Activated CD8-positive, alpha-beta memory T cell treated with anti-CD3 and anti-CD28 coated beads, Interleukin-2, amount 10 ng/mL, durations not matched to agents 7 days and 5 days (primary cell): ENCODE measurements at places on chromosomes 7 and 10. TPM values are rescaled to one million over a fixed set of nuclear protein-coding genes. Genes with fewer than 3 reads are reported as not detected.

DNA sequence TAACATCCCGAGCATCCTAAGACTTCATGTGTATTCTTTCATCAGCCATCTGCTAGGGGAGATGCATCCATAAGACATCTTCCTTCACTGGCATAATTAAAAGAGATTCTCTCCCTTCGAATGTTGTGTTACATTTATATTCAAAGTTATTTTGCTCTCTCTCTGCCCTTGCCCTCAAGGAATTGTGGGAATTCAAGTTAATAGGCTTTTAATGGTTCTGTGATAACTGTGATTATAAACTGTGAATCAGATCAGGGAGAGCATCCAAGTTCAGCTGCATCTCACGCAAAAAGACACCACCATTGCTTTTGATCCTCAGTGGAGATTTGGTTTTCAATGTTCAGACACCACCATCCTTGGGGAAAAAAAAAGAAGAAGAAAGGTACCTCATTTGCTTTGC is 9.2 kb upstream of the TEX36 start:
- H3K4me1 ChIP-seq, result no peaks in the 10 kb centered on the region
- no peak overlapping the region for H3K27ac ChIP-seq
- no peaks in the 10 kb centered on the region for H3K36me3 ChIP-seq
- no peak for DNase-seq
- H3K4me3 ChIP-seq, result no peak overlapping the region
- H3K27me3 ChIP-seq, result peaks cover 3% of the 10 kb centered on the region

DNA sequence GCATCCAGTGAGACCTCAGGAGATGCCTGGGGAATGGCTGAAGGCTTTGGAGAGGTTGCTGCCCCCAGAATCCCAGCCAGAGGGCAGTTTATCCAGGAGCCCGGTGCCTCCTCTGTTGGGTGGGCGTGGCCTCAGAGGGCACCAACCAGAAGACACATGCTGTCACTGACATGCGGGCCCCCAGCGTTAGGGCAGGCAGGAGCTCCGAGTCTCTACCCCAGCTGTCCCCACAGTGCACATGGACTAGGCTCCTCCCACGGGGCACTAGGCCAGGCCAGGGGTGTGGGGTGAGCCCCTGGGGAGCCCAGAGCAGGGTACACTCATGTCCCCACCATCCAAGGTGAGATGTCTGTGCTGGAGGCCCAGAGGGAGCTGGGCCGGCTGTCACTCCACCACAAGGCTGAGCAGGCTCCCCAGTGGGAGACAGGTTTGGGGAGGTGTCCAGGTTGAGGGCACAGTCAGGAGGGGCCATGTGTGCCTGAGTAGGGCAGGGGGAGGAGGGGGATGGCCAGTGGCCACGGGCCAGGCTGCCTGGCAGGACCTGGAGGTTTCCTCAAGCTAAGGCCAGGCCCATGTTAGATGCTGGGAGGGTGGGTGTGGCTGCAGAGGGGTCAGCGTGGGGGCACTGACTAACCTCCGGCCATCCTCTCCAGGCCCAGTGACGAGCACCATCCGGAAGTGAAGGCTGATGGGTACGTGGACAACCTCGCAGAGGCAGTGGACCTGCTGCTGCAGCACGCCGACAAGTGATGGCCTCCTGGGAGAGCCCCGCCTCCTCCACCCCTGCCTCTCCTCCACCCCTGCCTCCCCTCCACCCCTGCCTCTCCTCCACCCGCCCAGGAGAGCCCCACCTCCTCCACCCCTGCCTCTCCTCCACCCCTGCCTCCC is 131.3 kb downstream of the FAM53B start:
- no peak overlapping the region for H3K4me3 ChIP-seq
- H3K27ac ChIP-seq, result no peak overlapping the region
- no peaks in the 10 kb centered on the region for H3K27me3 ChIP-seq

The MKI67 gene
- 333 TPM for total RNA-seq

GRCh38 chr7:73585196-73585595 is 6.8 kb upstream of the TBL2 start:
- no peaks in the 10 kb centered on the region for H3K36me3 ChIP-seq
- DNase-seq, result no peak
- H3K27ac ChIP-seq, result no peak overlapping the region
- H3K4me3 ChIP-seq, result no peak overlapping the region
- H3K4me1 ChIP-seq, result peaks cover 15% of the 10 kb centered on the region

- no peaks in the 10 kb centered on the region for H3K27me3 ChIP-seq
- H3K36me3 ChIP-seq, result no peaks in the 10 kb centered on the region
- no peak for DNase-seq
- H3K27ac ChIP-seq, result no peak overlapping the region
- H3K4me1 ChIP-seq, result no peaks in the 10 kb centered on the region
These were observed 289.7 kb upstream of the TMEM229A start for GRCh38 chr7:124322561-124322960.

GRCh38 chr7:69922026-69922803 is 323.9 kb downstream of the AUTS2 start:
- DNase-seq, result no peak
- peaks cover 3% of the 10 kb centered on the region for H3K27me3 ChIP-seq
- H3K27ac ChIP-seq, result no peak overlapping the region

DNA sequence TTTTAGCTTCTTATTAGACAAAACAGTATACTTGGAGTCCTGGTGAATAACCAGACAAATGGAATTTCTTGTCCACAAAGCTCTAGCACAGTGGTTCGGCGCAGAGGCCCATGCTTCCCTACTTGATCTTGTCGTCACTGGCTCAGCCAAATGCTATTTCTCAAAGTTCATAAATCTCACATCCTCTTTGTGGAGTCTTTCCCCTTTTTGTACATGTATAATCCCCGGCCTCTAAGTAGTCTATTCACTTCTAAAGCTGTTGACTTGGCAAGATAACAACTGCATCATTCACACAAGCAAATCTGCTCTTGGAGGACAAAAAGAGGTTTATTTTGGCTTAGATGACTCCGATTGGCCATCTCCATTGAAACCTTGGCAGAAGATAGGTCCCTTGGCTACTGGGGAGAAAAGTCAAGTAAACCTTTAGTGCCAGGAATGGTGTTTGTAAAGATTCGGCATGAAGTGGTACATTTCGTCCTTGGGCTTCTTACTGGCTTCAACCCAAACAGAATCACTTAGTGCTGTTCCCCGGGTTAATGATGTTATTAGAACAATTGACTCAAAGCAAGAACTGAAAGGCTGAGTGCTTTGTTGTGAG is 5.1 kb upstream of the AKR1E2 start:
- no peak for DNase-seq
- no peak overlapping the region for H3K4me3 ChIP-seq
- H3K4me1 ChIP-seq, result no peaks in the 10 kb centered on the region
- peaks cover 57% of the 10 kb centered on the region for H3K27me3 ChIP-seq
- H3K36me3 ChIP-seq, result no peaks in the 10 kb centered on the region

The TSPAN12 gene
- not detected for total RNA-seq

DNA sequence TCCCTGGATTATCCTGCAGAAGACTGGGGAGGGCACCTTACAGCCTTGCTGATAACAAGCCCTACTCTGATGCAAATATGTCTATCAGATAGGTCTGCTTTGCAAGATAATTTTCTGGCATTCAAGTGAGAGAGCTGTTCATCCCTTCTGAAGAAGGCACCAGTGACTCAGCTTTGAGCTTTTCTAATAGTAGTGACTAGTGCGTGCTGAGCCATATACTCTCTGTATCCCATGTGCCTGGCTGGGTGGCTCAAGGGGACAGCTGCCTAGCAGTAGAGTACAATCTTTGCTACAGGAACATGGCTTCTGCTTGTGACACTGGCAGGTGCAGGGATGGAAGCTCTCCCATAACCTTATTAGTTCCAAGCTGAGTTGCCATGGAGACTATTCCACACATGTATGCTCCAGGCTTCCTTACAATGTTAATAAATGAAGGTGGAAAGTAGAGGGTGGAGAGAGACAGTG is 35.0 kb upstream of the ABCB4 start:
- no peak for DNase-seq
- H3K27me3 ChIP-seq, result no peaks in the 10 kb centered on the region
- H3K4me3 ChIP-seq, result no peak overlapping the region
- peaks cover 14% of the 10 kb centered on the region for H3K4me1 ChIP-seq
- no peak overlapping the region for H3K27ac ChIP-seq

- no peaks in the 10 kb centered on the region for H3K36me3 ChIP-seq
- no peaks in the 10 kb centered on the region for H3K4me1 ChIP-seq
- H3K27me3 ChIP-seq, result no peaks in the 10 kb centered on the region
- no peak overlapping the region for H3K27ac ChIP-seq
- no peak for DNase-seq
- no peak overlapping the region for H3K4me3 ChIP-seq
These were observed 279.8 kb downstream of the KCNMA1 start for GRCh38 chr10:77357611-77358310.

- H3K27ac ChIP-seq, result no peak overlapping the region
- no peaks in the 10 kb centered on the region for H3K36me3 ChIP-seq
- no peak for DNase-seq
- H3K27me3 ChIP-seq, result no peaks in the 10 kb centered on the region
- H3K4me1 ChIP-seq, result no peaks in the 10 kb centered on the region
These were observed 243.4 kb upstream of the PPP2R2D start for GRCh38 chr10:131657318-131657984.

DNA sequence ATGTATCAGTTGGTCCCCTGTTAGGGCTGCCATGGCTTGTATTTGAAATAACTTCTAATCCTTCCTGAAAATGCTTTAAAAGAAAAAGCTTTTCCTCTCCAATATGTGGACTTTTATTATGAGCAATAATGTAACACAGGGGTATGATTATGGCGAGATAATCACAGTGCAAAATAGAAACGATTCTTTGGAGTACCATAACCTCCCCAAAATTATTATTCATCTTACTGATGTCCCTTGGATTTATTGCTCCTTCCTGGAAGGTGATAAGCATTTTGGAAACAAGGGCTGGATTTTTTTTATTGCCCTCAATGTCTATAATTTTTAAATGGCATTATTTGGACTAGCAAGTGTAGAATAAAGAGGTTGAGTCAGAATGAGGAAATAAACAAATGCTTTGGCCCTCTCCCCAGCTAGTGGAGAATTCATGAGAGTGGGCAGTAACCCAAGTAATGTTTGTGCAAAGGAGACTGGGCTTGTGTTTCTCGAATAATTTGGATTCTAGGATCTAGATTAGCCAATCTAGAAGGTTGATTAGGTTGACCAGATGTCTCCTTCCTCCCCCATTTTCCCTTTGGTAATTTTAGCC is 403.9 kb upstream of the CELF2 start:
- H3K4me3 ChIP-seq, result no peak overlapping the region
- no peak for DNase-seq
- no peak overlapping the region for H3K27ac ChIP-seq
- no peaks in the 10 kb centered on the region for H3K4me1 ChIP-seq

The NCF1 gene
- total RNA-seq, result 0.30 TPM

- no peak for DNase-seq
- H3K36me3 ChIP-seq, result no peaks in the 10 kb centered on the region
- H3K4me3 ChIP-seq, result no peak overlapping the region
These were observed 715.7 kb downstream of the GRID1 start for GRCh38 chr10:85650791-85651496.

- H3K4me1 ChIP-seq, result no peaks in the 10 kb centered on the region
- no peak for DNase-seq
- H3K27me3 ChIP-seq, result no peaks in the 10 kb centered on the region
- H3K27ac ChIP-seq, result no peak overlapping the region
These were observed 62.8 kb downstream of the PPP1R3A start for GRCh38 chr7:113856010-113856409.

- no peak overlapping the region for H3K4me3 ChIP-seq
- peaks cover 4% of the 10 kb centered on the region for H3K27me3 ChIP-seq
- H3K27ac ChIP-seq, result no peak overlapping the region
- no peaks in the 10 kb centered on the region for H3K36me3 ChIP-seq
- DNase-seq, result no peak
These were observed 83.9 kb downstream of the HECW1 start for GRCh38 chr7:43196379-43196778.

The NAT16 gene
- total RNA-seq, result not detected

DNA sequence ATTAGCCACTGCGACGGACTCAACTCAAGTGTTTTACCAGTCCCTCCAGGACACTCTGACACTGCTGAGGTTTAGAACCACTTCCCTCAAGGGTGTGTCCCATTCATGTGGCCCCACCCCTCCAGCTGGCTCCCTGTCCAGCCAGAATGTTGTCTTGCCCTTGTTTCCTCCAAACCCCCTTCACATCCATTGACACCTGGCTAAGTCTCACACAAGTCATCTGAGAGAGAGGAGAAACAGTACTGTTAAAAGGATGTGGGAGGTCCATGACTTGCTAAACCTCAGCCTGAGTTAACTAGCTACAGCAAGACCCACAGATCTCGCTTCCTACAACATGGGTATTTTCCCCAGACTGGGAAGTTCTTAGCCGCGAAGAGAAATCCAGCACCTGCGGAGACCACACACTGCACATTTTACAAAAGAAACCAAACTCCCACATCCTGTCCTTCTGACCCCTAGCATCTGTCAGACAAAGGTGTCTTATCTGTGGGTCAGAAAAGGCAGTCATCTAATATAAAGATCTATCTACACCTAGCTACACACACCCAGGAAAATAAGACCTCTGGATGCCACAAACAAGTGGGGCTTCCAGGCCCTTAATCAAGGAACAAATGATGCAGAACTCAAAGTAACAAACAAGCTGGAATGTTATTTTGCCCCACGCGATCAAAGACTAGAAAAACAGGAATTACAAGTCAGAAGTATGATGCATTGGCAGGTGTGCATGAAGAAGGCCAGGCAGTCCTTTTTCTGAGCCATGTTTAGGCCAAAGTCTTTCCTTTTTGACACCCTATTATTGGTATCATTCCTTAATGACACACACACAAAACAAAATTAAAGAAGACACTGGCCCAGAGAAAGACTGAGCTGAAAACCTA is 13.9 kb downstream of the OSBPL3 start:
- H3K36me3 ChIP-seq, result peaks cover 10% of the 10 kb centered on the region
- H3K4me1 ChIP-seq, result peaks cover 75% of the 10 kb centered on the region
- no peaks in the 10 kb centered on the region for H3K27me3 ChIP-seq
- H3K27ac ChIP-seq, result peak overlapping the region; percentile 76
- peak overlapping the region; percentile 51 for H3K4me3 ChIP-seq

The NPTX2 gene
- not detected for total RNA-seq

GRCh38 chr7:92631067-92631849 is 41.1 kb upstream of the FAM133B start:
- peaks cover 80% of the 10 kb centered on the region for H3K4me1 ChIP-seq
- peaks cover 45% of the 10 kb centered on the region for H3K36me3 ChIP-seq
- H3K27me3 ChIP-seq, result no peaks in the 10 kb centered on the region
- peak overlapping the region; percentile 90 for H3K27ac ChIP-seq
- peak; percentile 73 for DNase-seq
- peak overlapping the region; percentile 38 for H3K4me3 ChIP-seq

The MDFIC gene
- total RNA-seq, result 84.1 TPM

- H3K4me3 ChIP-seq, result no peak overlapping the region
- no peaks in the 10 kb centered on the region for H3K36me3 ChIP-seq
- DNase-seq, result no peak
- H3K27ac ChIP-seq, result no peak overlapping the region
These were observed 738.6 kb upstream of the LRRTM3 start for GRCh38 chr10:66187053-66187733.

GRCh38 chr7:36916116-36916515 is 191.8 kb upstream of the AOAH start:
- no peaks in the 10 kb centered on the region for H3K4me1 ChIP-seq
- H3K27ac ChIP-seq, result no peak overlapping the region
- no peaks in the 10 kb centered on the region for H3K27me3 ChIP-seq
- no peak for DNase-seq
- H3K4me3 ChIP-seq, result no peak overlapping the region

GRCh38 chr7:106313966-106314365 is 29.2 kb upstream of the NAMPT start:
- peaks cover 6% of the 10 kb centered on the region for H3K27me3 ChIP-seq
- no peak overlapping the region for H3K4me3 ChIP-seq
- peaks cover 12% of the 10 kb centered on the region for H3K36me3 ChIP-seq

- H3K36me3 ChIP-seq, result no peaks in the 10 kb centered on the region
- H3K4me1 ChIP-seq, result no peaks in the 10 kb centered on the region
- no peak for DNase-seq
These were observed at the start of gene CABCOCO1 for GRCh38 chr10:61662794-61663259. TSS of gene CABCOCO1 (plus strand) at chr10:61662929. CDS start at chr10:61662973, 44 bp downstream.
